ENCODE measurements at places on chromosomes 1 and 21.
A peak's percentile ranks its signal among the peaks of the same experiment; 100 is the strongest.

GRCh38 chr1:82565546-82565945, 764.8 kb downstream of the ADGRL2 start:
- no peak for DNase-seq

GRCh38 chr1:180521474-180522212, 19.3 kb upstream of the ACBD6 start:
- DNase-seq = no peak

- DNase-seq = no peak
These were observed 11.5 kb downstream of the NECAP2 start for GRCh38 chr1:16451841-16452528.

GRCh38 chr21:40177979-40178378, 310.7 kb downstream of the PCP4 start:
- DNase-seq = no peak

DNA sequence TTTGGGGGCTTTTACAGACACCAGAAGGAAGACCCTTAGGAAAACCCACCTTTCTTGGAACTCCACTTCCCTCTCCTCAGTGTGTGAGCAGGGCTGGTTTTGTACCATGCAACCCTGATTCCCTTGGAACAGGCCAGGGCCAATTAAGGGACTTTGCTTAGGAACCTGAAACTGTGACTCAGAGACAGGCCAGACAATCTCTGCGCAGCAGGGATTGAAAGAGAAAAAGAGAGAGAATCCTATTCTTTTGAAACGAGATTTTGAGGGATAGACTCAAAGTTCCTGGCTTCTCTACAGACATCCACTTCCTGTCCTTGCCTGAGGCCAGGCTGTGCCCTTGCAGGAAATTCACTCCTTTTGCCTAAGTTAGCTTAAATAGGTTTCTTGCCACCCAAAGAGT, 23.1 kb upstream of the C1orf198 start:
- no peak for DNase-seq

DNA sequence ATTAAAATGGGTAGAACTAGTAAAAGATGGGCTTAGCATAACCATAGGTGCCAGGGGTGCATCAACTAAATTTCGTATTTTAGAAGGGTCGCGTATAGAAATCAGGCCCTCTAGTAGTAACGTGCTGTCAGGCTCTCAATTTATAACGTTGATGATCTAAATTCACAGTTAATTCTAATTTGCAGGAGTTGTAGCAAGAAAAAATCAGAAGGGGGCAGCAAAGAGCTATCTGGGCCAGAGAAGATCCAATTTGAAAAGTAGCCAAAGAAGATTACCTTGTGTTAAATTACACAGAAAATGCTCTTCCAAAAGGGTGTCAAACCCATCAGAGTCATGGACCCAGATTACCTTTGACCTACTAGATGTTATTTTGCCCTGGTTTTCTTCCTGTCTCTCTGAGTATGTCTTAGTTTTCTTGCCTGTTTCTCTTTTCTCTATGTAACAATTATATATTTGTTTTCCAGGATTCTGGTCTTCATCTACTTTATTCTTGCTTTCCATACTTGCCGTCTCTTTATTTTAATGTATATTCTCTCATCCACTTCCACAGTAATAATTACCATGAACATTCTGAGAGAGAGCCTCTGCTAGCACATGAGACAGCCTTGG, 1030.9 kb downstream of the AMY1C start:
- DNase-seq = no peak

- DNase-seq = no peak
These were observed 2.7 kb downstream of the ITGA10 start for GRCh38 chr1:145906954-145907753.

DNA sequence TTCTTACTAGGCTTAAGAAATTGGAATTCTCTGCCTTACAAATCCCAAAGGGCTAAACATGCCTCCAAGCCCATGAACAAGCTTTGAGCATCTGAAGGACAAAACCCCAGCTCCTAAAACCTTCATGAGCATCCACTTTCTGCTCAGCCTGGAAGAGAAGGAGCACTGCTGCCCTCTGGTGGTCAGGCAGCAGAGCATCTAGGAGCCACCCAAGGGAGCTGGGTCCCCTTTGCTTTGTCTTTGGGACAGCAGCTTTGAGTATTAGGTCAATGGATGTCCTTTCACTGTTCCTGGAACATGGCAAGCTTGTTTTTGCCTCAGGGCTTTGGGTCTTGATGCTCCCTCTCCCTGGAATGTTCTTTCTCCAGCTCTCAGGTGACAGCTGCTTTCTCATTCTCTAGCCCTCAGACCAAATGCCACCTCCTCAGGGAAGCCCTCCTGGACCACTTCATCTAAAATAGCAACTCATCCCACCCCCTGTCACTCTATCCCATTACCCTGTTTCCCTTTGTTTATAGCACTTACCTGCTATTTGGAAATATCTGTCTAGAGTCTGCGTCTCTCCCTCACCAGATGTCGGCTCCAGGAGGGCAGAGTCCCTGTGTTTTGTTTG, 25.7 kb downstream of the RAB7B start:
- DNase-seq = peak; percentile 39

DNA sequence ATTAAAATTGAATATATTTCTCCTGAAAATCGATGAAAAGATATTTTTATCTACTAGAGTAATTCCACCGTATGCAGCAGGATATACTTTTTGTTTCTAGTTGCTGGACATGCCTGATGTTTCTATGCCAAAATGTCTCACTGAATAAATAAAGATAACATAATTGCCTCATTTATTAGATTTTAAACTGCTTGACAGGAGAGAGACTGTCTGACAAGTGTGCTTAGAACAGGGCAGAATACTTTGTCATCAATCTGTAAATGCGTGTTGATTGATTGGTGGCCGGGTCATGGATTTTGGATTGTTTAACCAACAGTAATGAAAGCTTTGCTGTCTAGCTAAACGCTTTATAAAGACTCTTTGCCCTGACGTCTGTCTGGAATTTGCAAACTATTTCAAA, 339.0 kb downstream of the CHRM3 start:
- DNase-seq = no peak

GRCh38 chr21:43702785-43703034, 16.2 kb upstream of the PDXK start:
- DNase-seq = no peak

GRCh38 chr1:161784968-161785367, 18.8 kb downstream of the ATF6 start:
- DNase-seq = no peak

DNA sequence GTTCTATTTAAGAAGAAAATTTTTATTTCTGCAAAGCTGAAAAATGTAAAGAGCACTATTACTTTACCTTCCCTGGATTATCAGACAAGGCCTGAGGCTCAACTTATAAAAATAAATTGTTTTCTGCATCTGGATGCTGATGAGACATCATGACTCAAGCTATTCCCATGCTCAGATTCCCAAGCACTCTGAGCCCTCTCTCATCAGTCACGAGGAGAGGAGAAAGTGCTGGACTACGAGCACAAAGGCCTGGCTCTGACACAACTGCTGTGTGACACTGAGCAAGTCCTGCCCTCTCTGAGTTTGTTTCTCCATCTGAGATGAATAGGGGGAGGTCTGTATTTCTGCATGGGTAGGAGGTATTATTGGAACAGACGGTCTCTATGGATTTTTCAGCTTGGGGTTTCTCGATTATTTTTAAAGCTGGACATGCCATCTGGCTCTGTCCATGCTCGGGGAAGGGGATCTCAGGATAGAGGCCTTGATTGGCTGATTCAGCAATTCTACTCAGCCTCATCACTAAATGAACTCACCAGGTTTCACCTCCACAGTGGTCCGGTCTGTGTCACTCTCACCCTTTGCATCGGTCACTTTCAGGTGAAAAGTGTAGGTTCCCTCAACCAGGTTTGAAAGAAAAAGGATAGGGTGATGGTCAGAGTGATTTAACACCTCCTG, 107.7 kb downstream of the KIAA0319L start:
- no peak for DNase-seq

DNA sequence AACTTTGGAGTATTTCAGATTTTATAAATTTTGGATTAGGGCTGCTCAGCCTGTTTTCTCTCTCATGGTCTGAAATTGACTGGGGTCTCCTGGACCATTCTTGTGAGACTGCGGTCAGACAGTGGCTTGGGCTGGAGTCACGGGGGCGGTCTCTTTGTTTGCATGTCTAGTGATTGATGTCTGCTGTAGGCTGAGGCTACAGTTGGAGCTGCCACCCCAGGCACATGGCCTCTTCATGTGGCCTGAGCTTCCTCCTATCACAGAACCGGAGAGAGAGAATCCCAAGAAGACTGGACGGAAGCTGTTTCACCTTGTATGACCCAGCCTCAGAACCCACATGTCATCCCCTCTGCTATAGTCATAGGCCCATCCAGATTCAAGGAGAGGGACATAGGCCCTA, 96.1 kb downstream of the NID1 start:
- no peak for DNase-seq

GRCh38 chr1:212070720-212071302, 35.3 kb downstream of the DTL start:
- no peak for DNase-seq

DNA sequence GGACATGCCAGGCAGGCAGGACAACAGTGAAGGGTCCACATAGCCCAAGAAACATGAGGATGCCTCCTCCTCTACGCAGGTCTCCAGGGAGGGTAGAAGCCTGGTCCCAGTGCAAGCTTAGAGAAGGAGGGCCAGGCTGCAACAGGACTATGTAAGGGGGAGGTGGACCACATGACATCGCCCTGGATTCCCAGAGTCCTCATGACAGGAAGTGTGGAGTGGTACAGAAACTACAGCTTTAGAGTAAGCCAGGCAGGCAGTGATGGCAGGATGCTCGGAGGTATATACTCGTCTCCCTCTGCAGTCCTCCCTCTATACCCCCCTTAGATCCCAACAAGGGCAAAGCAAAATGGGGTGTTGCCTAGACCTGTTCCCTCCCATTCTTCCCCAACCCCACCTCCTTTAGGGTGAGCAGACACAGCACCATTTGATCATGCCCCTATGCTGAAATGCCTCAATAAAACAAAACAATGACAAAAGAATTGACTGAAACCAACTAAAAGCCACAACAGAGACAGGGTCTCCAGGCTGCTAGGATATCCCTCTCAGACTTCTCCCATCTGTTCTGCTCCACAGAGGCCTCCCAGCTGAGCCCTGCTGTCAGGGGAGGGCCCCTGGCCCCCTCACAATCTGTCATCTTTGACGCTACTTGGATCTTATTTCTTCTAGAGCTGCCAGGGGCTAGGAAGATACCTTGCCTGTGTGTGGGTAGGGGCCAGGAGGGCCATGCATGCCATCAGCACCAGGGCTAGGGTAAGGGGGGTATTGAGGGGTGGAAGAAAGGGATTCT, 13.1 kb downstream of the FAM78B start:
- DNase-seq = no peak

GRCh38 chr1:155890251-155890650, 20.9 kb downstream of the RIT1 start:
- no peak for DNase-seq

DNA sequence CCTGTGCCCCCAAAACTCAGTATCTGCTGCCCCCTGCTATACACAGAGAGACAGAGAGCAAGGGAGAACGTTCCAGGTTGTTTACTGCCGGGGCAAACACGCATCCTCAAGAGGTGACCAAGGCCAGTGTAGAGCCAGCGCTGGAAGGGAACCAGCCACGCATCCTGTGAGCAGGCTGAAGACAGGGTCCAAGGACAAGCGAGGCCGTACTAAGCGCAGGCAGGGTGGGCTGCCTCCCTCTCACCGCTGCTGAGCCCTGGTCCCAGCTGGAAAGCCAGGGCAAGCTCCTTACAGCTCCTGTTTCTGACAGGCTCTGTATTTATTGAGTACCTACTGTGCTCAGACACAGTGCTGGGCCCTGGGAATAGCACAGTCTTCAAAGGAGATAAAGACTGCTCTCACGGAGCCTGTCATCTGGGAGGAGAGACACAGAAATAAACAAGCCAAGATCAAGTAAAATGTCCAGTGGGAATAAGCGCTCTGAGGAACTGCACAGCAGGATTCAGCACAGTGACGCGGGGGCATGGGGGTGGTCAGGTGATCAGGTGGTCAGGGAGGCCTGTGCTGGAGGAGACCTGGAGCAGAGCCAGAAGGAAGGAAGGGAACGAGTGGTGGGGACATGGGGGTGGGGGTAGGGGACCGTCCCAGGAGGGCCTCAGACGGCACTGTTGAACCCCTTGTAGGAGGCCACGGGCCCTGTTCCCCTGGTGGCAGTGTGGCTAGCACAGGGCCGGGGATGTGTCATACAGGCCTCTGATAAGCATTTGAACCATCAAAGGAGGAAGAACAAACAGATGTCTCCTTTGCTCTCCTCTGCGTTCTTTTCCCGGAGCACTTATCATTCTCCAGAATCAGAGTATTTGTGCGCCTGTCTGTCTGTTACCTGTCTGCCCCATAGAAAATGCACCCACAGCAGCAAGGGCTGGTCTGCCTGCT, 37.8 kb upstream of the EFHD2 start:
- no peak for DNase-seq

GRCh38 chr1:12049616-12050015, 13.5 kb upstream of the TNFRSF8 start:
- DNase-seq = no peak

DNA sequence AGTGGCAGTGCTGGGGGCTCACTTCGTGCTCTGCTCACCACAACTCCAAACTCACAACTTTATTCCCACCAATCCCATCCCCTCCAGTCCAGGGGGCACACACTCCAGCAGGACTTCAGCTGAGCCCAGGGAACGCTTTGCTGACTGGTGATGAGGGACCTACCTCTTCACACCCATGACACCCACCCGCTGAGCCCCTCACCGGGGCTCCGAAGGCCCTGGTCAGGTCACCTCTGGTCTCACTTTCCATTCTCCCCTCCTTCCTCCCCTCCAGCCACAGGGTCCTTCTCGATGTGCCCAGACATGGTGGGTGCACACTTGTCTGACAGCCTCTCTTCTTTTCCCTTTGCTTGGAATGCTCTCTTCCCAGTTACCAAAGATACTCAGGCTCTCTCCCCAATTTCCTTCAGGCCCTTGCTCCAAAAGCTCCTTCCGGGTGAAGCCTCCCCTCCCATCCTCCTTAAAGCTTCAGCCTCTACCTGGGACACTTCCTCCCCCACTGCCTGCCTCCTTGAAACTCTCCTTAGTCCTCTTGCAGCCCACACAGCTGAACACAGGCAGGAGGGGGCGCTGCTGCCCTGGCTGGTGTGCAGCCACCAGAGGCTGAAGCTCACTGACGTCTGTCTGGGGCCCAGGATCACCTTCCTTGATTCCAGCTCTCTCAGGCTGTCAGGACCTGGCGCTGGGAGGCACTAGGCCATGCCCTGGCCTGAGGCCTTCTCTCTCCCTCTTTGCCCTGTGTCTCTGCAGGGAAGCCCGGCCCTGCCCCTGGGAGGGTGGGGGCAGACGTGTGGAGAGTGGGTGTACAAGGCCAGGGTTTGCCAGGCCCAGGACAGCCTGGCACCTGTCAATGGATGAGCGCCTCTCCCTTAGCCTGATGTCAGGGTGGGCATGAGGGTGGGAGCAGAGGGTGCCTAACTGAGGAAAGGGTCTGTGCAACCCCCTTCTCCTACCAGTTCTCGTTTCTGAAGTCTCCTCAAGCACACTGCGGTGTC, 1.6 kb downstream of the KCNE1 start:
- DNase-seq = no peak

DNA sequence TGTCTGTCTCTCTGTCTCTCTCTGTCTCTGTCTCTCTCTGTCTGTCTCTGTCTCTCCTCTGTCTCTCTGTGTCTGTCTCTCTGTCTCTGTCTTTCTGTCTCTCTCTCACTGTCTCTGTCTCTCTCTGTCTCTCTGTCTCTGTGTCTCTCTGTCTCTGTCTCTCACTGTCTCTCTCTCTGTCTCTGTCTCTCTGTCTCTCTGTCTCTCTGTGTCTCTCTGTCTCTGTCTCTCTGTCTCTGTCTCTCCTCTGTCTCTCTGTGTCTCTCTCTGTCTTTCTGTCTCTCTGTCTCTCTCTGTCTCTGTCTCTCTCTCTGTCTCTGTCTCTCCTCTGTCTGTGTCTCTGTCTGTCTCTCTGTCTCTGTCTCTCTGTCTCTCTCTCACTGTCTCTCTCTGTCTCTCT, 873 bp upstream of the COL6A1 start:
- no peak for DNase-seq

GRCh38 chr1:246988316-246988715, 19.5 kb downstream of the ZNF695 start:
- DNase-seq = no peak
